ENCODE measurements at places on chromosomes 12 and 14.

GRCh38 chr12:113299619-113300237 lies 35.2 kb downstream of the SLC8B1 start:
- DNase-seq = no peak

DNA sequence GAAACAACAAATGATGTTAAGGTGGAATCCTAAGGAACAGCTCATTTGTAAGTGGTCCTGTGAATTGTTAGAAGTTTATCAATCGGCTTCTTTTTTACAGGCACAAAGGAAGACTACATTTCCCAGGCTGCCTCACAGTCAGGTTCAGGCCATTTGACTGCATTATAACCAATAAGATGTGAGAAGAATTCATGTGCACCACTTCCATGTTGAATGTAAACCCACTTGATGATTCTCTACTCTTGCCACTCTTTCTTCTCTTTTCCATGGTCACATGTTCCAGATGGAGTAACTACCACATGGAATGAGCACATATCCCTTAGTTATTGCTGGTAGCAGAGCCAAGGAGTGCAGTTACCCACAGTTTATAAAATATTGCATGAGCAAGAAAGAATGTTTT lies 67.1 kb upstream of the GZMB start:
- no peak for DNase-seq

DNA sequence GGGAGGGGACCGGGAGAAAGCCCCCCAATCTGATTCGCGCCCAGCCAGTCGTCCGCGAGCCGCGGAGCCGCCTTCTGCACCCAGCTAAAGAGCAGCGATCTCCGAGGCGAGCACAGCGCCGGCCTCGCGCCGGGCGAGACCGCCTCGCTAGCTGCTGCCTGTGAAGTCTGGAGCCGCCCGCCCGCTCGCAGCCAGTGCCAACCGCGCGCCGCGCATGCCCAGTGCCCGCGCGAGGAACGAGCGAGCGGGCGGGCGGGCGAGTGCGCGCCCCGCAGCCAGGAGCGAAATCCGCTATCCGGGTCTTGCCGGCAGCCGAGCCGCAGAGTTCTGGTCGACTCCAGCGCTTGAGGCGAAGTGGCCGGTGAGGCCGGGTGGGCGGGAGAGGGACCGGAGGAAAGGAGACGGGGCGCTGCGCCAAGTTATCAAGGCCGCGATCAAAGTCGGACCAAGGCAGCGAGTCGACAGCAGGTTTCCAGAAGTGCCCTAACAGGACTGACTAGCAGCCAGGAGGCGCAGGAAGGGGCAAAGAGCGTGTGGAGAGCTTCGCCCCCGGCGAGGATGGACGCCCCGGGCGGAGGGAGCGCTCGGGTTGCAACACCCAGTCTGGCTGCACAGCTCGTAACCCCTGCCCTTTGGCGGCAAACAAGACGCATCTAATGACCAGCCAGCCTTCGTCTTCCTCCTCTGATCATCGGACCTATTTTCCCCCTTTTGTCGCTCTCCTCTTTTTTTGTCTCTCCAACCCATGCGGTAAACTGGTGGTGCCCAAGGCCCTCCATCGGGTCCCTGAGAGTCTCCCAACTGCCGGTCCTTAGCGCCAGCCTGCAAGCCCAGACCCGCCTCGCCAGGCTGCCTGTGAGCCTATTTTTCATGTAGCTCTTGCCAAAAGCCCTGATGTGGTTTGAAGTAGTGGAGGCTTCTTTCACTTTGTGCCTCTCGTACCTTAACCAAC lies at the start of gene EPS8:
Gene EPS8, minus strand, starts transcription at position 169 of the 952 bp plus-strand sequence. CDS start 106,437 bp downstream, outside the sequence.
- DNase-seq = peak; percentile 95

GRCh38 chr14:29796853-29797252 lies 130.8 kb downstream of the PRKD1 start:
- DNase-seq = no peak

GRCh38 chr14:55715889-55716288 lies 135.9 kb downstream of the KTN1 start:
- DNase-seq = no peak

DNA sequence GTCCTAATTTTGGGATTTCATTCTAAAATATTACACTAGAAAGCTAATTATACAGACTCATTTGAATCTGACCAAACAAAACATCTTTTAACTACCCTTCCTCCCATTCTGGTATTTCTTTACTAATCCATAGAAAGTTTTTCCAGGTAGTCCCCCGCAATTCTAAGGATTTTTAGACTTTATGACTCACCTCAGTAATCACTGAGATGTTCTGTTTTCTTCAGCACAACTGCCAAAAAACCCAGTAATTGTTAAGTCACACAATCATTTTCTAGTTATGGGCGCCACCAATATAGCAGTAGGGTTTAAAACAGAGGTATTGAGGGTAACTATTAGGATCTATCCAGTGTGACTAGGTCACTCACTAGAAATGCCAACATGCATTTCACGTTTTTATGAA lies 1.6 kb upstream of the ARID4A start:
- DNase-seq = no peak

DNA sequence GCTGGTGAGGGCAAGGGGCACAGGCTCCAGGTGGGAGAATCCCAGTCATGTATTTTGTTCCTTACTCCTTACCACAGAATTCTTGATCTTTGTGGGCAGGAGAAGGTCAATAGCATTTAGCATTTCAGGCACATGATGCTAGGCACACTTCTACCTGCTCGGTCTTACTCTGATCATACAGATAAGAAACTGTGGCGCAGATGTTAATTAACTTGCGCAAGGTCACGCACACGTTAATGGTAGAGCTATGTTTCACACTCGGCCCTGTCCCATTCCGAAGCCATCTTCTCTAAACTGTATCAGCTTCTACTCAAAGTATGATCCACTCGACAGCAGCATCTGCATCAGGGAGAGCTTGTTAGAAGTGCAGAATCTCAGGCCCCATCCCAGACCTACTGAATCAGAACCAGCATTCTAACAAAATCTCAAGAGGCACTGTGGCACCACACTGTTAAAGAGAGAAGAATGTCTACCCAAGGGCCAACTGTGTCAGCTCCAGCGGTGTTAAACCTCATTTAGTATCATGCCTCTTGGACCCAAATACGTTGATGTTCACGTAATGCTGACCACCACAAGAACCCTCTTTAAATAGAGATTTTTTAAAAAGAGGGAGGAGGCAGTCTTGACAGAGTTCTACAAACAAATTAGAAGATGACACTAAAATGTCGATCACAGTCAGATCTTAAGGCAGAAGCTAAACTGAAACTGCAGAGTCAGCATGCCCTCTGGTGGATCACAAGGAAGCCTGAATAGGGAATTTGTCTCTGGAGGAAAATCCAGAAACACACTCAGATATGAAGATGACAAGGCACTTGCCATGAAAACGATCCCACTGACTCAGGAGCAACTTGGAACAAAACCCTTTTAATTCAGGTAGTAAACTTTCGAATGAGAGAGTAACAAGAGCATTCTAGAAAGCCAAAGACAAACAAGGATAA lies 7.3 kb downstream of the STXBP6 start:
- DNase-seq = no peak

GRCh38 chr12:132847363-132848356 lies 19.0 kb upstream of the GOLGA3 start:
- no peak for DNase-seq

DNA sequence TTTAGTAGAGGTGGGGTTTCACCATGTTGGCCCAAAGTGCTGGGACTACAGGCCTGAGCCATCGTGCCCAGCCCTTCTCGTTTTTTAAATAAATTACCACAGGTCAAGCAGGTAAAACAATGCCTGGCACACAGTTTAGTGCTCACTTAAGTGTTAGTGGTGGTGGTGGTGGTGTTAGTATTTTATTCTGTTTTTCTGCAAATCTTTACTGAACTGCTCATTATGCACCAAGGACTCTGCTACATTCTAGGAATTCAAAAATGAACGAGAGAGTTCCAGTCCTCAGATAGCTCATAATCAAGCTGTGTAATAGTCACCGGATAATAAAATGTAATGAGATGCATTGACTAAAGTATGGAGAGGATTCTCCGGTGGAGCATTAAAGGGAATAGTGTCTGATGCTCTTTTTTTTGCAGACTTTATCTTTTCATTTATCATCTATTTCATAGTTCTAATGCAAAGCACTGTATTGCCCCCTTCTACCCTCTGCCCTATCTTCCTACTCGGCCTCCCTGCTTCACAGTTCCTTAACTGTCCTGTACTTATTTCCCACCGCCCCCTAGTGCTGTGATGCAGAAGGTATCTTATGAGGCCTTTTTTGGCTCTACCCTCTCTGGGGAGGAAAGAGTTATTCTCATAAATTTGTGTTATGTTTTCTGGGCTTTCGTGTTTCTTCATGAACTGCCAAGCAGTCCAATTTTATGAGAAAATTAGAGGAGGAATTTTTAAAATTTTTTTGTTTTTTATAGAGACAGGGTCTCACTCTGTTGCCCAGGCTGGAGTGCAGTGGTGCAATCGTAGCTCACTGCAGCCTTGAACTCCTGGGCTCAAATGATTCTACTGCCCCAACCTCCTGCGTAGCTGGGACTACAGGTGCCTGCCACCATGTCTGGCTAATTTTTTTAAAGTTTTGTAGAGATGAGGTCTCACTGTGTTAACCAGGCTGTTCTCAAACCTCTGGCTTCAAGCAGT lies 1.0 kb downstream of the ITFG2 start:
- peak; percentile 80 for DNase-seq

GRCh38 chr14:26104717-26105116 lies 493.1 kb downstream of the NOVA1 start:
- DNase-seq = no peak

DNA sequence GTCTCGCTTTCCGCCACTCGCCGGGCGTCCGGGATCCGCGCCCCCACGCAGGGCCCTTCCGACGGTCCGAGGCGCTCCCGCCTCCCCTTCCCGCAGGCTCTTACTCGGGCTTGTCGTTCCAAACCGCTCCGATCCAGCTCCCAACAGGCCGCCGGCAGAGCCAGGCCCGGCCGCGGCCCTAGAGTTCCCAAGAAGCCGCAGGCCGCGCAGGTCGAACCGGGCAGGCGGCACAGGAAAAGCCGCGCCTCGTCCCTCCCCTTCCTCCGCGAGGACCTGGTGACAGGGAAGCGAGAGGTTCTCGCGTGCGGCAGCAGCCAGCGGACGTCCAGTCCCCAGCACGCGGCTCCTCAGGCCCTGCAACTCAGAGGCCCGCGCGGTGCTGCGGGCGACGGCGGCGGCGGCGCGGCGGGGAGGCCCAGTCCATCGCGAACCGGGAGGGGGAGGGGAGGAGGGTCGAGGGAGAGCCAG lies 272 bp downstream of the HECTD1 start:
- no peak for DNase-seq

DNA sequence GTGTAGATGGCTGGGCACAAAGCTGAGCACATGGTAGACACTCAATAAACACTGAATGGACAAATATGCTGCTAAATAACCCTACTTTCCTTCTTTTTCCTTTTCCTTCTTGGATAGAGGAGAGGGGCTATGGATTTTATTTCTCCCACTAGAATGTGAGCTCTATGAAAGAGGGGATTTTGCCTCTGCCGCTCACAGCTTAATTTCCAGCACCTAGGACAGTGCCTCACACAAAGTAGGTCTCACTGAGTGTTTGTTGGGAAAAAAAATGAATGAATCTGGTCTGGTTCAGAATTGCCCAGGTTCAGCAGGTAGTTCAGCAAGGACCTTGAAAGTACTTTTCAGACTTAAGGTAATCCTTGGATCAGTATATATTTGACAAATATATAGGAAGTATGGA lies 65.5 kb downstream of the WSCD2 start:
- no peak for DNase-seq

DNA sequence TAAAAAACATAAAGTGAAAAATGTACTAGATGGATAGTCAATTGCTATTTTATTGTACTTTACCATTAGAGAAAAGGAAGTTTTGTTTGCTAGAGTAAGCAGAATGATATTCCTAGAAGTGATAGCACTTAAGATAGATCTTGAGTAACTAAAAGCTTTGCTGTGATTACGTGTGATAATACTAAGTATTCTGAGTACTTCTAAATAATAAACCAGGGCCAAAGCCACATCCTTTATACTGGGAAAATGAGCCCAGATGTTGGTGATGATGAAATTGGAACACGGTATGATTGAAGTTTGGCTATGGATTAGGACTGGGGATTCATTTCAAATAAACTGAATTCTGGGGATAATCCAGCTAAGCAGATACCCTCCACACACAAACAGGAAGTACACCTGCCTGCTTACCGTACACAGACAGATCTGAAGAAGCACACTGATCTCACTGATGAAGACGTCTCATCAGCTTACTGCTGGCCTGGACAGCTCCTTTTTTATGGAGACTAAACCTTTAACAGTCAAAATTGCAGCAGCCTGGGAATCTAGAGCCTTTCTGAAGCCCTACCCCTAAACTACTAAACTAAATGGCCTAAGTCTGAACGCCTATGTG lies 199.8 kb downstream of the LRFN5 start:
- DNase-seq = no peak

DNA sequence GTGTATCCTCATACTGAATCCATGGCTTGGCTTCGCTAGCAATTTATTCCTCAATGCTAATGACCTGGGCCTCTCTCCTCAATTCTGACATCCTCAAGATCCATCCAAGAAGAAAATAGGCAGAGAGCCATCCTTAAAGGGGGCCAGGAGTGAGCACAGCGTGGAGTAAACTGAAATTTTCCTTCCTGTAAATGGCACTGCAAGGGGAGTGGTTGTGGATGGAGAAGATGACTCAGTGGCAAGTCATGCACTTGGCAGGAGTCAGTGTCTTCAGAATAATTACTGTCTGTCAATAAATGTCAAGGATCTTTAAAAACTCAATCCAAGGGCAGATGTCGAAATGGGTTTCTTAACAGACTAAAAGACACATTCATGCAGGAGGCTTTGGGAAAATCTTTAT lies 88.0 kb upstream of the TMEM132C start:
- DNase-seq = no peak

DNA sequence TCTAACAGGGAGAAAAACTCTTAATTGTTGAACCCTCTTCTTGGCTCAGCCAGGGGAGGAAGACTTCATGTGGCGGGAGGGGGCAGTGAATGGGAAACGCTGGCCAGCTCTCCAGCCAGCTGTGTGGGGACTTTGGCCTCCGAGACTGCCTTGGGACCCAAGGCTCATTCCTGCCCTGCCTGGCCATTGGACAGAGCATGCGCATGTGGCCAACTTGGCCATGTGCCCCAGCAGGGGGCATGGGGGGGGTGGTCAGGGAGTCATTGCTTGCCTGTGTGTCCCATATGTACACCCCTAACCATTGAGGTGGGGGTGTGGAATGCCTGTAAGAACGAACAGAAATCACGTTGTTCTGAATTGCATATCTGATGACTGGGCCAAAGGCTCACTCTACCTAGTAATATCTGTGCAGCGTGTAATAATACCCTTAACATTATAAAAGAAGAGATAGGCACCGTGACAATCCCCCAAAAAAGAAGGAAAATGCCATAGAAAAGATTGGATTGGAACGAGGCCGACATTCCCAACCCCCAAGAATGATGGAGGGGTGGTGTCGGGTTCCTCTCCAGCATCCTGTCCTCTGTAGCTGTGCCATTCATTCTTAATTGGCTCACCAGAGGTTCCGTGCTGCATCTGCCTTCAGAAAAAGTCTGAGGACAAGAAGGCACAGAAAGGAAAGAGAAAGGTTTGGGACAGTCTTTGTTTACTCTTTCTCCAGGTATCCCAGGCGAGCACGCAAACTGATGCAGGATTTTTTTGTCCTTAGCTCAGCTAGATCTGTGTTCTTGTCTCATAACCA lies 3.5 kb upstream of the FAR2 start:
- no peak for DNase-seq

GRCh38 chr12:67958187-67958586 lies 31.1 kb upstream of the IFNG-AS1 start:
- no peak for DNase-seq

GRCh38 chr14:37508503-37508902 lies 86.5 kb downstream of the FOXA1 start:
- DNase-seq = no peak

GRCh38 chr12:48933664-48934311 lies 8.5 kb upstream of the FKBP11 start:
- DNase-seq = no peak

- DNase-seq = no peak
Measured at GRCh38 chr12:28618171-28618570, 427.9 kb downstream of the CCDC91 start.

- DNase-seq = peak; percentile 66
Measured at GRCh38 chr12:54398995-54399793, 14.7 kb upstream of the ZNF385A start.

Measured in MM.1S (cell line).